T-helper 1 cell treated with Interleukin-12 subunit alpha and Interleukin-12 subunit beta and Interleukin-4 antibody, amounts not matched to agents 30 ng/mL and 1 ng/mL, for 36 hours (primary cell): ENCODE measurements at places on chromosomes 11 and 22. TPM values are rescaled to one million over a fixed set of nuclear protein-coding genes. Genes with fewer than 3 reads are reported as not detected.

The MRGPRE gene
- not detected in 2 replicates for total RNA-seq

The CSNK2A3 gene
- 0.80 and 1.1 TPM in 2 replicates for total RNA-seq

The NCR3LG1 gene
- total RNA-seq, result 0.88 and 1.1 TPM in 2 replicates

The CD3E gene
- total RNA-seq, result 684 and 696 TPM in 2 replicates

The STK33 gene
- total RNA-seq, result 0.66 and 1.4 TPM in 2 replicates

The CCDC116 gene
- total RNA-seq, result 0.61 and 0.81 TPM in 2 replicates

The LRRC74B gene
- total RNA-seq, result not detected in 2 replicates

The FAM227A gene
- 0.39 TPM in 1 of 2 replicates, not detected in the other for total RNA-seq

The SULT4A1 gene
- not detected in 2 replicates for total RNA-seq

The MRE11 gene
- 35.8 and 36.4 TPM in 2 replicates for total RNA-seq

The INPP5J gene
- total RNA-seq, result 0.34 TPM in 1 of 2 replicates, not detected in the other

The PLAAT2 gene
- 0.29 TPM in 1 of 2 replicates, not detected in the other for total RNA-seq

The IL17REL gene
- 0.07 TPM in 1 of 2 replicates, not detected in the other for total RNA-seq

The RBM7 gene
- total RNA-seq, result 31.7 and 32.4 TPM in 2 replicates

The GNB1L gene
- total RNA-seq, result 9.9 and 10.5 TPM in 2 replicates
